ENCODE measurements at places on chromosomes 4 and X. TPM values are rescaled to one million over a fixed set of nuclear protein-coding genes. Genes with fewer than 3 reads are reported as not detected.

DNA sequence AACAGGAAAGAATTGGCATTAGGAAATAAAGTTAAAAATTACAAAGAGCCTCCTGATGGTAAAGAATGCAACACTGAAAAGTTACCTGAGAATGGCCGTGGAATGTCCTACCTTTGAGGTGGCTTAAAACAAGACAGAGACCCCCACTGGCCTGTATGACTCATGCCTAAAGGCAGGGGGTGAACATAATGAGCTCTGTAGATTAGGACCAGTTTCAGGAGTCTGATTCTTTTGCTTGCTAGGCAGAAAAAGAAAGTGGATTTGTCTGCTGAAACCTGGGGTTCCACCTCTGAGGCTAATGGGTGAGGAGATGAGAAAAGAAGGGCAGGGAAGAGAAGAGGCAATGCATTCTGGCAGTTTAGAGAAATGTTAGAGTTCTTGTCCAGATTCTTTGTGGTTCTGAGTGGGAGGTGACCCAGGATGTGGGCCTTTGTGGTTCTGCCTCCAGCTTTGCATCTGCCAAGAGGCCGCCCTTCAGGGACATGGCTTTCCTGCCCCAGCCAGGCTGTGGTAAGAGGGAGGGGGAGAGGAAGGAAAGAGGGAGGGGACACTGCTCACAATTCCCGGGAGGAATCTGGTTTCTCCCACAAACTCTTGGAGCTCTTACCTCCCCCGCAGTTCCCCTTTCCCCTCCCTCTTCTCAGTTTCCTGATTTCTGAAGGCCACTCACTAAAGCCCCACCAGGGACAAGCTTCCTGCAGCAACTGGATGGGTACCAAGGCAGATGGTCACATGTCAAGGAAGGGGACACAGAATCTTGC is 109.6 kb downstream of the EFNB1 start:
- H3K36me3 ChIP-seq, result no peaks in the 10 kb centered on the region
- no peak overlapping the region for H3K27ac ChIP-seq
- no peaks in the 10 kb centered on the region for H3K27me3 ChIP-seq
- peak; percentile 50 for DNase-seq

DNA sequence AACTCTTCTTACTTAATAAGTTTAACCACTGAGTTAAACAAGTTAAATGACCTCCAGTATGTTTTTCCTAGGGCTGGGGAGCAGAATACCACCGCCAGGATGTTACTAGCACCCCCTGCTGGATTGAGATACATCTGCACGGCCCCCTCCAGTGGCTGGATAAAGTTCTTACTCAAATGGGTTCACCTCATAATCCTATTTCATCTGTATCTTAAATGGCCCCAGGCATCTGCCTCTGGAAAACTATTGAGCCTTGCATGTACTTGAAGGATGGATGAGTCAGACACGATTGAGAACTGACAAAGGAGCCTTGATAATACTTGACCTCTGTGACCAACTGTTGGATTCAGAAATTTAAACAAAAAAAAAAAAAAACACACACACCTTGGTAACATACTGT is 61.5 kb upstream of the MMAA start:
- peaks cover 3% of the 10 kb centered on the region for H3K4me1 ChIP-seq
- H3K27ac ChIP-seq, result no peak overlapping the region
- peak; percentile 79 for DNase-seq
- H3K4me3 ChIP-seq, result no peak overlapping the region
- H3K36me3 ChIP-seq, result peaks cover 32% of the 10 kb centered on the region
- H3K27me3 ChIP-seq, result no peaks in the 10 kb centered on the region

DNA sequence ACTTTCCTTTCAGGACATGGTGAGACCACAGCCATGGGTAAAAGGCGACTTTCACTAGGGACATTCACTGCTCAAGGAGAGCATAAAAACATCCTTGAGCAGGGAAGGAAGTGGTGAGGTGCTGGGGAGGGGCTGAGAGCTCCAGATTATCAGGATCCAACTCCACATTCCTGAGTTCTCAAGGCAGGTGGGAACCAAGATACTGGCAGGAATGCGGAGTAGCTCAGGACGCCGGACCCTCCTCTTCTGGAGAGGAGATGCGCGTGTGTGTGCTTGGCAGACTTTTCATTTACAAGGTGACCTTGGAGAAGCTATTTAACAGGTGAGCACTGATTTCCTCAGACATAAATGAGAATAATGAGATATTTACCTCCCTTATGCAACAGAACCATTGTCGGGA is 41.3 kb upstream of the TXK start:
- no peaks in the 10 kb centered on the region for H3K36me3 ChIP-seq
- DNase-seq, result no peak
- no peak overlapping the region for H3K4me3 ChIP-seq
- H3K4me1 ChIP-seq, result no peaks in the 10 kb centered on the region

DNA sequence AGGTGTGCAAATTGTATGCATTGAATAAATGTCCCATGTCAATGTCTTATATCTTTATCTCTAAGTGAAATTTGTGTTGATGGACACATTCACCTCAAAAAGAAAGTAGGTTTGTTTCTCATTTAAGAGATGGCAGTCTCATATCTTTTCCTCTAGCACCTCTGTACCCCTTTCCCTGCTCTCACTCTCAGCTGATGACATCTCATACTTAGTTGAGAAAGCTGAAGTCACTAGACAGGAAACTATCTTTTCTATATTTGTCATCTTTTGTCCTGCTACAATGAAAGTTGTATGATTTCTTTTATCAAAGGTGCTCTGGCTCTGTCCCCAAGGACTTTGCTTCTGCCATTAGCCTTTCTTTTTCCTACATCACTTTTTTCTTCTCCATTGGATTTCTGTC is 84.0 kb upstream of the GRPR start:
- H3K4me3 ChIP-seq, result no peak overlapping the region
- no peaks in the 10 kb centered on the region for H3K36me3 ChIP-seq
- no peak for DNase-seq
- H3K27ac ChIP-seq, result no peak overlapping the region
- no peaks in the 10 kb centered on the region for H3K4me1 ChIP-seq

DNA sequence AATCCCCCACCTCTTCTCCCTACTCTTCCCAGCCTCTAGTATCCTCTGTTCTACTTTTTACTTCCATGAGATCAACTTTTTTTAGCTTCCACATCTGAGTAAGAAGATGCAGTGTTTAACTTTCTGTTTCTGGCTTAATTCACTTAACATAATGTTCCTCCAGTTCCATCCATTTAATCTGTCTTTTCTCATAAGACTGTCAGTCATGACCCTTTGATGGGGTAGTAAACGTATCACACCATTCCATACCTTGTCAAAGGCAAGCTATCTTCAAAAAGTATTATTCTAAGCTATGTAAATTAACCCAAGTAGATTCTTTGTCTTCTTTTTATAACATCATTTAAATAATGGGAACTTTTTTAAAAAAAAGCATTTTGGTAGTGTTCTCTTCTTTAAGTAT is 15.0 kb upstream of the GBA3 start:
- no peak overlapping the region for H3K4me3 ChIP-seq
- DNase-seq, result no peak
- peaks cover 32% of the 10 kb centered on the region for H3K4me1 ChIP-seq
- no peaks in the 10 kb centered on the region for H3K27me3 ChIP-seq

- H3K27ac ChIP-seq, result no peak overlapping the region
- peaks cover 4% of the 10 kb centered on the region for H3K4me1 ChIP-seq
- H3K27me3 ChIP-seq, result no peaks in the 10 kb centered on the region
- DNase-seq, result no peak
Measured at GRCh38 chr4:43990551-43990950, 458.1 kb downstream of the KCTD8 start.

GRCh38 chr4:52234561-52235440 is 183.7 kb downstream of the SPATA18 start:
- DNase-seq, result no peak
- H3K27me3 ChIP-seq, result no peaks in the 10 kb centered on the region
- no peak overlapping the region for H3K27ac ChIP-seq
- no peaks in the 10 kb centered on the region for H3K36me3 ChIP-seq
- H3K4me3 ChIP-seq, result no peak overlapping the region

GRCh38 chr4:179855469-179855868 is 2387.7 kb upstream of the TENM3 start:
- DNase-seq, result no peak
- H3K36me3 ChIP-seq, result no peaks in the 10 kb centered on the region

DNA sequence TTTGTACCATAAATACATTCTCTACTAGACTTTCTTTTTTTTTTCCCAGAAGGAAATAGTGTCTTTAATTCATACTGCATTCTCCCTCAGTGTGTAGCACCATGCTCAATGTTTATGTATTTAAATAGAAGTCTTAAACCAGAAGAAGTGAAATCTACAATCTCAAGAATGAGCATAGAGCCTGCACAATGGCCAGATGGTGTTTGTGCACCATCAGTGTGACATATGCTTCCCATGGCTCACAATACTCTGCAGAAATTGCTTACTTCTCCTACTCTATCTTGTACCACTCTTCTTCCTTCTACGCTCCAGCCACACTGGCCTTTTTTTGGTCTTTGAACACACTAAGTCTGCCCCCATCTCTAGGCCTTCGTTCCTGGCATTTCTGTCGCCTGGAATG is 2.6 kb upstream of the DOCK11 start:
- H3K27me3 ChIP-seq, result no peaks in the 10 kb centered on the region
- no peak for DNase-seq
- H3K27ac ChIP-seq, result no peak overlapping the region

- no peak overlapping the region for H3K4me3 ChIP-seq
- H3K27me3 ChIP-seq, result no peaks in the 10 kb centered on the region
- H3K4me1 ChIP-seq, result no peaks in the 10 kb centered on the region
- no peak overlapping the region for H3K27ac ChIP-seq
Measured at GRCh38 chrX:106281383-106281782, 113.3 kb downstream of the PWWP3B start.

GRCh38 chrX:86579777-86580176 is 431.5 kb downstream of the DACH2 start:
- H3K27ac ChIP-seq, result no peak overlapping the region
- H3K4me3 ChIP-seq, result no peak overlapping the region
- no peaks in the 10 kb centered on the region for H3K4me1 ChIP-seq
- no peaks in the 10 kb centered on the region for H3K27me3 ChIP-seq
- H3K36me3 ChIP-seq, result no peaks in the 10 kb centered on the region

GRCh38 chrX:154457491-154458115 is 478 bp upstream of the PLXNA3 start:
- peak overlapping the region; percentile 26 for H3K4me3 ChIP-seq
- H3K27me3 ChIP-seq, result no peaks in the 10 kb centered on the region
- DNase-seq, result no peak

GRCh38 chr4:2930135-2930757 is 33.0 kb downstream of the NOP14 start:
- peaks cover 41% of the 10 kb centered on the region for H3K4me1 ChIP-seq
- H3K27me3 ChIP-seq, result no peaks in the 10 kb centered on the region
- H3K36me3 ChIP-seq, result peaks cover 30% of the 10 kb centered on the region
- H3K27ac ChIP-seq, result peak overlapping the region; percentile 93
- no peak for DNase-seq
- H3K4me3 ChIP-seq, result no peak overlapping the region

- H3K36me3 ChIP-seq, result no peaks in the 10 kb centered on the region
- no peak overlapping the region for H3K4me3 ChIP-seq
- H3K4me1 ChIP-seq, result no peaks in the 10 kb centered on the region
- no peak overlapping the region for H3K27ac ChIP-seq
- no peak for DNase-seq
Measured at GRCh38 chrX:39059866-39060265, 258.6 kb downstream of the MID1IP1 start.

GRCh38 chrX:91434351-91435168 is at the start of gene PABPC5:
Gene PABPC5 (plus strand): TSS chrX:91434839. CDS start chrX:91435578, 739 bp downstream.
- H3K36me3 ChIP-seq, result no peaks in the 10 kb centered on the region
- peaks cover 5% of the 10 kb centered on the region for H3K4me1 ChIP-seq
- peak within 1 kb of the TSS; percentile 29 for H3K4me3 ChIP-seq
- peak; percentile 93 for DNase-seq
- H3K27me3 ChIP-seq, result no peaks in the 10 kb centered on the region

DNA sequence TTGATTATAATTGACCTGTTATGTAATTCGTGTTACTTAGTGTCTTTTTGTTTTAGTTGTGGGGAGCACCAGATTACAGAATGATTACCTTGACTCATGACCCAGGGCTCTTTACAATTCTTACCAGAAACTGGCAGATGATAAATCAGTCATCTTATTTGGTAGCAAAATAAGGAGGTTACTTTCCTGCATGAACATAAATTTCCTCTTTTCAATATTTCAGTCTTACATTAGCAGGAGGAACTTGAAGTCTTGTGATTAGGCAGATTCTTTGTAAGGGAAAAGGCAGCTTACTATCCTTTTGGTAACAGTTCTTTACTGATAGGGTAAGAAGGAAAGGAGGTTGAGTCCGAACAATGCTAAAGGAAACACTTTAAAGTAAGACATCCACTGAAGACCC is 26.0 kb upstream of the SLC25A5 start:
- DNase-seq, result no peak
- H3K27ac ChIP-seq, result no peak overlapping the region
- H3K4me3 ChIP-seq, result no peak overlapping the region
- no peaks in the 10 kb centered on the region for H3K36me3 ChIP-seq
- no peaks in the 10 kb centered on the region for H3K4me1 ChIP-seq

DNA sequence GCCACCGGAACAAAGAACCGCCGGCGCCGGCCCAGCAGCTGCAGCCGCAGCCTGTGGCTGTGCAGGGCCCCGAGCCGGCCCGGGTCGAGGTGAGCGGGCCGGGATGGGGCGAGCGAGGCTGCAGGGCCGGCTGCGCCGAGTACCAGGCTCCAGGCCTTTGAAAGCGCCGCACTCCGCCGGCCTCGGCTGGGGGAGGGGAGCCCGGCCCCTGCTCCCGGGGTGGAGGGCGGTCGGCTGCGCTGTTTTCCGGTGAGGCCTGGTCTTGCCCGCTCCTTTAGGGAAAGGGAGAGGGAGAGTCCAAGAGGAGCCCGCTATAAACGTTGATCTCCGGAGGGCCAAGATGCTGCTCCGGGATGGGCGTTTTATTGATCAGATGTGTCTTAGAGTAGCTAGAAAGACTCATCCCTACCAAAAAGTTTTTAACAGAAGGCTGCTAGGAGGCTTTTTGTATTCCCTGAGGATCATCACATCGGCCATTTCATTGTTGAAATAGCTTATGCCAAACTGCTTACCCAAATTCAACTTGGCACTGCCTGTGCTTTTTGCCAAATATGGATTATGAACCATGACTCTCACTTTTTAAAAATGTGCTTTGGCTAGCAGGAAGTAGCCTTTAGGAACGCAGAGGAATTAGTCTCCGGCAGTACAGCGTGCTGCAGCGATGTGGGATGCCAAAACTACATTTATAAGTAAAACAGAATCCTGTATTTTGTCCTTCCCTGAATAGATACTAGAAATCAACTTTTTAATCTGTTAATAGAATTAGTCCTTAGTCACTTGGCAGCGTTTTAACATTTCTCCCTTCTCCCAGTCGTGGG is 760 bp downstream of the TMEM165 start:
- H3K4me1 ChIP-seq, result no peaks in the 10 kb centered on the region
- no peaks in the 10 kb centered on the region for H3K36me3 ChIP-seq
- H3K4me3 ChIP-seq, result peak overlapping the region; percentile 99
- DNase-seq, result peak; percentile 78

DNA sequence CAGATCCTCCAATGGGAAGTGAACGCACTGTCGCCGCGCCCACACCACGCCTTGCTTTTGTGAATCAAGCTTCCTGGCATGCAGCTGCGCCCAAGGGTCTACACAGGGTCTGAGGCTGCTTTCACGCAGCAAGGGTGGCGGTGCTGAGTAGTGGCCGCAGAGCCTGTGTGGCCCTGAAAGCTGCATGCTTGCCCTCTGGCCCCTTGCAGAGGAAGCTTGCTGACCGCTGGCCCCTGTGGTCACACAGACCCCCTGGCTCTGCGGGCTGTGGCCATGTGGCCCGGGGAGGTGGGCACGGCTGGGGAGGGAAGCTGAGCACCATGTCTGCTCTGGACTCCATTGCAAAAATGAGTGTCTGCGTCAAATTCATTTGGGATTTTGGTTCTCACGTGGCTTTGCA is 8.8 kb downstream of the DOK7 start:
- H3K36me3 ChIP-seq, result no peaks in the 10 kb centered on the region
- no peaks in the 10 kb centered on the region for H3K27me3 ChIP-seq
- DNase-seq, result no peak
- H3K27ac ChIP-seq, result no peak overlapping the region

Gene MRFAP1
- 199 TPM for total RNA-seq

Gene CCSER1
- 1.6 TPM for total RNA-seq

Gene SUPT20HL2
- not detected for total RNA-seq

Gene FHIP1A
- total RNA-seq, result 2.0 TPM

Gene HPGDS
- 2.2 TPM for total RNA-seq

Gene STX18
- 26.3 TPM for total RNA-seq
